ENCODE measurements at places on chromosomes 6 and 20.

DNA sequence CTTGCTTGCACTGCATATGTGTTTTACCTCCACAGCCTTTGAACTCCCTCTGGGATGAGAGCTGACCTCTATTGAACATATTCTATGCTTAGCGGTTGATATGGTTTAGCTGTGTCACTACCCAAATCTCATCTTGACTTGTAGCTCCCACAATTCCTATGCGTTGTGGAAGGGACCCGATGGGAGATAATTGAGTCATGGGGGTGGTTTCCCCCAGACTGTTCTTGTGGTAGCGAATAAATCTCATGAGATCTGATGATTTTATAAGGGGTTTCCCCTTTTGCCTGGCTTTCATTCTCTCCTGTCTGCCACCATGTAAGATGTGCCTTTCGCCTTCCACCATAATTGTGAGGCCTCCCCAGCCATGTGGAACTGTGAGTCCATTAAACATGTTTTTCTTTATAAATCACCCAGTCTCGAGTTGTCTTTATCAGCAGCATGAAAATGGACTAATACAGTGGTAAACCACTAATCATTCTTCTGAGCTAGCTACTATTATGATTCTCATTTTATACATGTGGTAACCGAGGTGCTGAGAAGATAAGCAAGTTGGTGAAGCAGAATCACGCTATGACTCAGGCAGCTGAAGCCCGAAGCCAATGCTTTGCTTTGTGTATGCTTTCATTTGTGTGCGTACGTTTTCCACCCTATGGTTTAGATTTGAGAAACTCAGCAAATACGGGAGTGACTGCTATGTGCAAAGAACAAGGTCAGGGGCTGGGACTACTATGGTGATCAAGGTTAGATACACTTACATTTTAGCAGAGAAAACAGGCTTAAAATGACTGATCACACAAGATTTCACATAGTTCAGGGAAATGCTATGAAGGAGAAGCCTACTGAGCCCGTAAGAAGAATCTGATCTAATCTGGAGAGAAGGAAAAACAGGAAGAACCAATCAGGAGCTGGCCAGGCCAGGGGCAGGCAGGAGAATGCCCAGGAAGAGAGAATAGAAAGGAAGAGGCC, 363.5 kb downstream of the ESR1 start:
- DNase-seq = no peak

DNA sequence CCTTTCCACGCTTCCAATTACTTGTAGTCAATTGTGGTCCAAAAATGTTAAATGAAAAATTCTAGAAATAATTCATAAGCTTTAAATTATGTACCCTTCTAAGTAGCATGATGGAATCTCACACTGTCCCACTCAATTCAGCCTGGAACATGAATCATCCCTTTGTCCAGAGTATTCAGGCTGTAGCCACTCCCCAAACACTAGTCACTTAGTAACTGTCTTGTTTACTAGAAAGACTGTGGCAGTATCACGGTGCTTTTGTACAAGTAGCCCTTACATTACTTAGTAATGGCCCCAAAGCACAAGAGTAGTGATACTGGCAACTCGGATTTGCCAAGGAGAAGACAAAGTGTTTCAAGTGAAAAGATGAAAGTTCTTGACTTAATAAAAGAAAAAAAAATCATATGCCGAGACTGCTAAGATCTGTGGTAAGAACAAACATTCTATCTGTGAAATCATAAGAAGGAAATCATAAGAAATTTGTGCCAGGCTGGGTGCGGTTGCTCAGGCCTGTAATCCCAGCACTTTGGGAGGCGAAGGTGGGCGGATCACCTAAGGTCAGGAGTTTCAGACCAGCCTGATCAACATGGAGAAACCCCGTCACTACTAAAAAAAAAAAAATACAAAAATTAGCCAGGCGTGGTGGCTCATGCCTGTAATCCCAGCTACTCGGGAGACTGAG, 168.5 kb upstream of the SIM1 start:
- DNase-seq = no peak

- DNase-seq = no peak
Observed at GRCh38 chr6:90765895-90766294, 179.0 kb upstream of the MAP3K7 start.

DNA sequence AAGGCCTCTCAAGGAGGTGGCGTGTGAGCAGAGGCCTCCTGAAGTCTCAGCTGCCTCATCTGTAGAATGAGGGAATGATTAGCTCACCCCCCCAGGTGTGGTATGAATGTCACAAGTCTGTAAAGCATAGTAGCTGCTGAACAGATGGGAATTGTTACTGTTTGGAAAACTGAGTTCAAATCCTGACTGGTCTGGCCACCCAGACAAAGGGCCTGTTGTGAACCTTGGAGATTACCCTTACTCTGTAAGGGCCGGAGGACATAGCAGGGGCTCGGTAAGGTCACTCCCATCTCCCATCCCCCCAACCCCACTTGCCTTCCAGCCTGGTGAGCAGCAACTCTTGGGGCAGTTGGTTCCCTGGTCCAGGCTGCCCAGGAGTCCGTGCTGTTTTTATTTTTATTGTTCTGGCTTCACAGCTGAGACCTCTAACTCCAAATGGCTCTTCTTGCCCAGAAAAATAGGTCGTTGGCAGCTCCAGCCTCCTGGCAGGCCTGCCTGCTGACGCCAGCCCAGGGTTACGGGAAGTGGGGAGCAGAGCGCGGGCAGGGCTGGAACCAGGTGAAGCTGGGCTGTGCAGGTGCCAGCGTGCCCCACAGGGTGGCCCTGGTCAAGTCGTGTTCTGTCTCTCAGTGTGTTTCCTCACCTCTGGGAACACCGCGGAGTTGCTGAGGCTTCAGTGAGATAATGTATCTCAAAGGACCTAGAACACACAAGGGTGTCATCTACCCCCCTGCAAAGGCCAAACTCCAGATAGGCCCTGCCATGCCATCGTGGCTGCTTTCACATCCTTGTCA, 4.5 kb upstream of the SIRPA start:
- no peak for DNase-seq

- DNase-seq = no peak
Observed at GRCh38 chr6:1235825-1236224, 76.1 kb upstream of the FOXQ1 start.

DNA sequence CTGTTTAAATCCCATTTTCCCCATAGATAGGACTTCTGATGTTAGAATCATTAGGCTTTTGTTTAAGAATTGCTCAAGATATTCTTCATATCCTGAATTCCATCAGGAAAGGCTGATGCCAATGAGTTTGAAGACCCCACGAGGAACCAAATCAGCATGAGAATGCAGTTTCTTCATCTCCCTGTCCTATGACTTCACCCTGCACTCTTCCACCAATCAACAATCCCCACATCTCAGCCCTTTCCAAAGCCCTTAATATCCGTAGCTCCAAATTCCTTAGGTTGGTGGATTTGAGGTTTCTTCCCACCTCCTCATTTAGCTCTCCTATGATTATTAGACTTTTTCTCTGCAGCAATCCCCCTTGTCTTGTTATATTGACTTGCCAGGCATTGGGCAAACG, 88.3 kb upstream of the PRND start:
- DNase-seq = no peak

DNA sequence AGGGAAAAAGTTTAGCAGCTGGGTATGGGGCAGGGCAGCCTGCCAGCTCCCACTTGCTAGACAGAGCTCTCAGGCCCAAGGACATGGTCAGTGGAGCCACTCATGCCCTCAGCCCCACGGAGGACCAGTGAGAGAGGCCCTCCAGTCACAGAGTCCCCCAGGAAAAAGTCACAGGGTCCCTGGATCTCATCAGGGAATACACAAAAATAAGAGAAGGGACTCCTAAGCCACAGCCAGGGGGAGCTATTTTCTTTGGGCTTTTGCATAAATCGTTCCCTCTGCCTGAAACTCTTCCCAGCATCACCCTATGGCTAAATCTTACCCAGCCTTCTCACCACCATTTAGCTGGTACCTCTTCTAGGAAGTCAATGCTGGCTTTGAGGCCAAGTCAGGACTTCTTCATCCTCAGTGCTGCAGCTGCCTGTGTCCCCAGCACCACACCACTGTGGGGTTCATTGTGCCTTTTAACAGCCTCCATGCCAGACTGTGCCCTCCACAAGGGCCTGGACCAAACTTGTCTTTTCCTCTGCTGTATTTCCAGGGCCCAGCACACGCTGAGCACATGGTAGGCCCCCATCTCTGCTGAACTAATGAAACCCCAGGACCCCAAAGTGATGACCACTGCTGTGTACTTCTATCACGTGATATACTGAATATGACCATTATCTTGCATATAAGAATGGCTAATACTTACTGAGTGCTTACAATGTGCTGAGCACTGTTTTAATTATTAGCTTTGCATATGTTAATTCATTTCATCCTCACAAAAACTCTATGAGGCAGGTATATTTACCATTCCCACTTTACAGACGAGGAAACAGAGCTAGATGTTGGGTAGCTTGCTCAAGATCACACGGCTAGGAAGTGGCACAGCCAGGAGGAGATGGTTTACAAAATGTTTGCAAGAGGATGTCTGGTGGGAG, 2.0 kb downstream of the ZNF335 start:
- DNase-seq = peak; percentile 20

GRCh38 chr6:166595949-166596348, 9.5 kb upstream of the RAMACL start:
- no peak for DNase-seq

DNA sequence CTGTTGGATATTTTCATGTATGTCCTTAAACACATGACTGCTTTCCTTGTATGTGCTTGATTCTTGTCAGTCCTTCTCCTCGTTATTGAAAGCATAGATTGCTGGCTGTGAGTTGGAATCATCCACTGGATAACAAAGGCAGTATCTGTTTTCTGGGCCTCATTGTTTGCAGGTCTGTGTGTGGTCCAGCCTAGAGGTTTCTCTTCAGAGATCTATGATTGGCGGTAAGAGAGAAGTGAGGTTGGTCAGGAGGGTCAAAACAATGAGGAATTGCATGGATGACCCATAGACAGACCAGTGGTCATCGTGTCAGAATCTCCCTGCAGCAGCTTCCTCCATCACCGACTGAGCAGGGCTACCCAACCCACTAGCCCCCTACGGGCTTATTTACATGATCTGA, 915.0 kb downstream of the KIF16B start:
- no peak for DNase-seq

DNA sequence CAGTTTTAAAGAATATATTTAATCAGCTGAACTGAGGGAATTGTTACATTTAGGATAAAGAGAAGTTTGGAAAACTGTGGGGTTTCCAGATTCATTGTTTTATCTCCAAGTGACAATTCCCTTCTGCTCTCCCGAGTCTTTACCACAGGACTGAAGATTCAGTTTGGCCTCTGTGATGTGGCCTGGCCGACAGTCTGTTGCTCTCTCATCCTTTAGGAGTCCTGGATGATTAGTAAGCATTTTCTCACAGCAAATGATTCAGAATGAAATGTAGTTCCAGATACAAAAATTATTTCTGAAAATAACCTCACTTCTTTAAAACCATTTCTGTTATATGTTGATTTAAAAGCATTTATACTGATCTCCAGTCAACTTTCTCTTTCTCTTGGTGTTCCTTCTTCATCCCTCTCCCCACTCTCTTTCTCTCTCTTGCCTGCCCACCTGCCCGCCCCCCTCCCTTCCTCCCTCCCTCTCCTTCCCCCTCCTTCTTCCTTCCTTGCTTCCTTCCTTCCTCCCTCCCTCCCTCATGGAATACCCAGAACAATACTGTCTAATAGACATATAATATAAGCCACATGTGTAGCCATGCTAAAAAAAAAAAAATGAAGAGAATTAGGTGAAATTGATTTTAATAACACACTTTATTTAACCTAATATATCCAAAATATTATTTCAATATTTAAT, 254.9 kb downstream of the PRL start:
- DNase-seq = no peak

DNA sequence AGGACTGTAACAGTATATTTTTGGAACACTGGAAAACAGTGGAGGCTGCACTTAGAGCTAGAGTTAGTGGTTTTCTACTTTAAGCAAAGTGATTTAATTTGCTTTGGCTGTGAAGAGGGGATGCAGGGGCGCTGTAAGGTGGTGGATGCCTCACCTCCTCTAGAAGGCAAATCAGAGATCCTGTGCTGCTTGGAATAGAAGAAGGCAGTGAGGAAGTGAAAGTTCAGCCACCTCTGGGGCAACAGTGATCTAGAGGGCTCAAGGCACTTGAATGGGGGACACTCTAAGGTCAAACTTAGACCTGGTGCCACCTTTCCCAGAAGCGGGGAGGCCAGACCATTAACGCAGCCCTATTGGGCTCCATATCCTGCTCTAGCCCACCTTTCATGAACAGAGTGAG, 19.0 kb upstream of the SNRPB2 start:
- no peak for DNase-seq

GRCh38 chr6:90466154-90466940, 120.5 kb downstream of the MAP3K7 start:
- DNase-seq = no peak

- DNase-seq = no peak
Observed at GRCh38 chr6:158991017-158991723, 8.8 kb downstream of the RSPH3 start.

DNA sequence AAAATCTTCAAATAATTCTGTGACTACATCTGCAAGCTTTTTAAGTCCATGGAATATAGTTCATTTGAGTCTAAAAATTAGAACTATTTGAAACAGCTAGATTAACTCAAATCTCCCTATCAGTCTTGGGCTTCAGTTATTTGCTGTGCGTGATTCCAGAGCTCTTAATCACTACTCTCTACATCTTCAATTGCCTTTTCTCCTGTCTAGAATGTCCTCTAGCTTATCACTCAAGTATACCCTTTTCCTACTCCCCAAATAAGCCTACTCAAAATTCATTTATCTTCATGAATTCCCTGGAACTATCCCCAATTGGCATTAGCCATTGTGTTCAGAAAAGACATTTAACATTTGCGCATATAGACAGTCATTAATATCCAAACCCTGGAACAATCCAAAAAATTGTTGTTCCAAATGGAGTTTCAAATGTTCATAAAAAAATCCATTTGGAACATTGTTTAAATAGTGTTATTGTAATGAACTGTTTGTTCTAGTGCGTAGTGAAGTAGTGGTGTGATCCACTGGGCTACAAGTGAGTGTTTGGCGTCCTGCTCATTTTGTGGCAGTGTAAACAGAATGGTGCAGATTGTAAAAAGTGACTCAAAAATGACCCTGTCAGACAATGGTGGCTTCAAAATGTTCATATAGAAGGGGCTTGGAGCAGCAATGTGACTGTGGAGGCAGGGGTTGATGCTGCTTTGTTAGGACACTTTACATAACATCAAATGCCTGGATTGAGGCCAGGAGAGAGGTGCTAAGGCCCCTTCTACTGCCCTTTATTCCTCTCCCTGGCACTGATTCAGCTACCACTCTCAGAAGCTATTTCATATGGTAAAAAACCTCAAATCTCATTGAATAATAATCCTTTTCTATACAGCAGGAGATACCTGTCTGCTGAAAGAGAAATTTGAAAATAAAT, 122.3 kb downstream of the KIF6 start:
- no peak for DNase-seq

DNA sequence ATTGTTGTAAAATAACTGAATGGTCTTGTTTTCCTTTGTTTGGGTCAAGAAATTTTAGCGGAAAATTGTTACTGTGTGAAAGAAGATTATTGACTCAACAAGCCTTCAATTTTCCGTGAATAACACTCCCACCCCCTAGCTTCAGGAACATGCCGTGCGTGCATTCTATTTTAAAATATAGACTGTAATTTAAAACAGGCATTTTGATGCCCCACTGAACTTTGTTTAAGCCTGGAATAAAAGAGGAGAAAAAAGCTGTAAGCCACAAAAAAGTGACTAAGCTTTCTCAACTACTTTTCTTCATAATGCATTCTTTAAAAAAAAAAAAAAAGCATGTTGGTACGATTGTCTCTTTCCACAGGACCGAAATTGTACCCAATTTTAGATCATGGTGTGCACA, 166.0 kb downstream of the ARID1B start:
- DNase-seq = no peak
